Kidney glomerular epithelial cell (primary cell): ENCODE measurements at places on chromosomes 16 and 17.

GRCh38 chr16:85242140-85242539 is 129.9 kb upstream of the CIBAR2 start:
- DNase-seq: no peak

DNA sequence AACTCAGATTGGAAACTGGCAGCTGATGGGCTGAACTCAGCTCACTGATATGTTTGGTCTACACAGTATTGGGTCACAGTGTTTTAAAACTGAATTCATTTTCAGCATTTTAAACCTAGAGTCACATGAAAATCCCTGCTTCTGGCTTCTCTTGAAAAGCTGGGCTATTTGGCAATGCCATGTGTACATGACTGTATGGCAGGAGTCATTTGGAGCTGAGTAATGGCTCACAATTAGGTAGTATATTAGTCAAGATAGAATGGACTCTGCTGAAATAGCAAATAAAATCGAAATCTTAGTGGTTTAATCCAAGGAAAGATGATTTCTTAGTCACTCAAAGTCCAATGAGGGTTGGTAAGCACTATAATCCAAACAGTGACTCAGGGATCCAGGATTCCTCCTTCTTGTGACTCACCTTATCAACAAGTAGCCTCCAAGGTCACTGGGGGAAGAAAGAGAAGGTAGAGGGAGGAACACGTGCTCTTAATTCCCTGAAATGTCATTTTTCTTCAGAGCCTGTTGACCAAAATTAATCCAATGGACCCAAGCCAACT is 13.9 kb upstream of the PMP22 start:
- DNase-seq: peak; percentile 88

GRCh38 chr16:24829153-24829552 is 16.6 kb upstream of the SLC5A11 start:
- DNase-seq: no peak

- no peak for DNase-seq
These were observed 124.5 kb upstream of the ZFHX3 start for GRCh38 chr16:73172241-73172972.
